Right lung (tissue), 10 donors: ENCODE measurements at places on chromosomes 6 and 20.

- DNase-seq = no peak
Observed at GRCh38 chr6:31453259-31453658, 44.7 kb upstream of the MICB start.

DNA sequence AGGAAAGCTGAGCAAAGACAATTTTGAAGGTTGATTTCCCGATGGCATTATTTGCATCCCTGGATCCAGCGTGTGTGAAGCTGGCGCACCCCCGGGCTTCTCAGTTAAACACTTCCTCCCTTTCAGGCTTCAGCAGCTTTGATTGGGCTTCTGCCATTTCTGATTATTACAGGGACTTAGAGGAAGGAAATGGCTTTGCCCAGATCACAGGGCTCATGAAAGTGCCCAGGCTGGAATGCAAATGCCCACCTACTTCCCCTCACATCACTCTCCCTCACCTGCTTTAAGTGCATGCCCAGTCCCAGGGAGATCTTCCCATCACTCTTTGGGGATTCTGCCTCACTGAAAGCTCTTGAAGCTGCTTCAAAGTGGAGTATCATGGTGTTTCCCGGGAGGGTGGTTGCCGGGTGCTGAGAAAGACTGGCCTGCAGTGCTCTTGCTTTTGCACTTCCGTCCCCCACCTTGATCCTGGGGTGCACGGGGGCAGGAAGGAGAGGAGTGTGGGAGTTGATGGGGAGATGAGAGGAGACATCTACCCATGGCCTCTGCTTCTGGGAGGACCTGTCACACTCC lies 28.3 kb downstream of the PHACTR3 start:
- DNase-seq = no peak

DNA sequence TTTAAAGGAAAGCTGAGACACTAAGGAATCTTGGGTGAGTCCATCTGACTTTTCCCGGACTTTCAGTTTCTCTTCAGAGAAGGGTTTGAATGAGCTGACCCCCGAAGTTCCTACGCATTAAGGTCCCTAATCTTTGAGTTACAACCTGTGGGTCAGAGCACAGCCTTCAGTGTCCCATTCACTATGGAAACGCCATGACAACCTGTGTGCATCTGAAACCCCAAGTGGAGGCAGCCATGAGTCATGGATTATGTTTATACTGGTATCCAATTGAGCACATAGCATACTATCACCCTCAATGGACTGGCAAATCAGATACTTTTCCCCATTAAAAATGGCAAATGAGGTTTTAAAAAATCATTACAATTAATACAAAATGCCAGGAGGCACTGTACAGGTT lies 11.4 kb downstream of the MYLK4 start:
- DNase-seq = no peak

- no peak for DNase-seq
Observed at GRCh38 chr6:45075246-45075645, 252.9 kb upstream of the RUNX2 start.

GRCh38 chr6:79377047-79377446 lies 142.6 kb upstream of the HMGN3 start:
- DNase-seq = no peak

- no peak for DNase-seq
Observed at GRCh38 chr6:33568826-33569570, 11.1 kb downstream of the BAK1 start.

GRCh38 chr6:31473780-31474761 lies 23.9 kb upstream of the MICB start:
- DNase-seq = no peak
